GM19239 (cell line): ENCODE measurements at places on chromosomes 7 and 10.

DNA sequence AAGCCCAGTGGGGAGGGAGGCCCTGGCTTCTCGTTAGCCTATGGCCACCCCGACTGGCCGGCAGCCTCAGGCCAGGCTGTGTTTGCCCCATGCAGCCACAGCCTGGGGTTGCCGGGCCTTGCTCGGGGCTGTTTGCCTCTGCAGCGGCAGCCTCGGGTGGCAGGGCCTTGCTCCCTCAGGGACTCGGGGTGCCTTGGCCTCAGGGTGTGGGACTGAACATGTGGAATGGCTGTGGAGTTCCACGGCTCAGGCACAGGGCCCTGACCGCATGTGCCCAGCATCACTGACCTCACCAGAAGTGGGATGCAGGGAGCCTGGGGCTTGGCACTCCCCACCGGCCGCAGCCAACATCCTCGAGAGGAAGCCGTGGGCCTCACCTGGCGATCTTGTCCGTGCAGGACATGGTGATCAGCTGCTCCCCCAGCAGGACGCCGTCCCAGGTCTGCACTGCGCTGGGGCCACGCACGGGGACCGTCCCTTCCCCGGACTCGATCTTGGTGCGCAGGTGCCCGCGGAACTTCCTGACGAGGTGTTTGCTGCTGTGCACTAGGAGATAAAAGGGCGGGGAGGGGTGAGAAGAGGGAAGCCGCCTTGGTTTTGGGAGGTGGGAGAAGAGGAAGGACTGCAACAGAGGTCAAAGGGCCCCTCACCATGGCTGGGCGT lies 160.5 kb downstream of the WDR37 start:
- DNase-seq, result no peak

DNA sequence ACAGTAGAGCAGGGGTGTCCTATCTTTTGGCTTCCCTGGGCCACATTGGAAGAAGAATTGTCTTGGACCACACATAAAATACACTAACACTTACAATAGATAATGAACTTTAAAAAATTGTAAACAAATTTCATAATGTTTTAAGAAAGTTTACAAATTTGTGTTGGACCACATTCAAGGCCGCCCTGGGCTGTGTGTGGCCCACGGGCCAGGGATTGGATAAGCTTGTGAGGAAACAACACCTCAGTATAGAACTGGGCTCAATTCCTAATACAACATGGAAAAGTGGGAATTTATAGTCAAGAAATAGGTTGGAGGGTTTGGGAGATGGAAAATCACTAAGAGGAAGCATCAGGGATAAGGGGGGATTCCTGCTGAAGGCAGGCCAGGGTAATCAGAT lies 17.7 kb downstream of the ZNF277 start:
- no peak for DNase-seq

DNA sequence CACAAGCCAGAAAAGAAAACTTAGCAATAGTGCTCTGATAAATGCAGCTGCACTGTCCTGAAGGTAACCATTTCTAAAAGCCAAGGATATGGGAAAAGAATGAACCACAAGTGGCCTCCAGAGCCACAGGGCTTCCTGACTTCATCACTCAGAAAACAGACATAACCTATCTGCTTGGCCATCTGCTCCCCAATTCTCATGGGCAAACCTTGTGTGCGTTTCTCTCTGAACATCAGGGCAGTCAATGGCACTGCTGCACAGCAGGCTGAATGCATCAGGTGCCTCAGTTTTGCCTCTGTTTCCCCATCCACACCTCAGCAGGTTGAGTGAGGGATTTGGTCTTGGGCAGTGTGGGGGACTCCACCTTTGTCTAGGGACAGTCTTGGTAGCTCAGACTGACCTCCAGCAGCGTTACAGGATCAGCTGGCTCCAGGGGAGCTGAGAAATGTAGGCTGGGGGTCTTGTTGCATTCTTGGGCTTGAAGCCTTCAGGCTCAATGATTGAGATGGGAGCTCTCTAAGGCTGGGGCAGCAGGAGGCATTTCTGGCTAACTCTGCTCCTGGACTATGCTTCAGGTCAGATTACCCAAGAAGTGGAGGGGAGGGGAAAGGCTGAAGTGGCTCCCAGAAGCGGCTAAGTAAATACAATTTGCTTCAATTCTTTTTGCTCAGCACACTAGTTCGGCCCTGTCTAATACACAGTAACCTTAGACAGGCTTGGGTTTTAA lies 23.6 kb upstream of the PDLIM1 start:
- DNase-seq, result no peak

GRCh38 chr7:130286881-130287280 lies 6.1 kb upstream of the CPA4 start:
- no peak for DNase-seq

GRCh38 chr10:34505338-34505737 lies 309.8 kb downstream of the PARD3 start:
- no peak for DNase-seq
